ENCODE measurements at places on chromosomes 1 and 21.

GRCh38 chr1:64234714-64235113, 31.3 kb downstream of the UBE2U start:
- DNase-seq, result no peak

- DNase-seq, result no peak
Measured at GRCh38 chr1:156803086-156803851, 13.4 kb downstream of the SH2D2A start.

DNA sequence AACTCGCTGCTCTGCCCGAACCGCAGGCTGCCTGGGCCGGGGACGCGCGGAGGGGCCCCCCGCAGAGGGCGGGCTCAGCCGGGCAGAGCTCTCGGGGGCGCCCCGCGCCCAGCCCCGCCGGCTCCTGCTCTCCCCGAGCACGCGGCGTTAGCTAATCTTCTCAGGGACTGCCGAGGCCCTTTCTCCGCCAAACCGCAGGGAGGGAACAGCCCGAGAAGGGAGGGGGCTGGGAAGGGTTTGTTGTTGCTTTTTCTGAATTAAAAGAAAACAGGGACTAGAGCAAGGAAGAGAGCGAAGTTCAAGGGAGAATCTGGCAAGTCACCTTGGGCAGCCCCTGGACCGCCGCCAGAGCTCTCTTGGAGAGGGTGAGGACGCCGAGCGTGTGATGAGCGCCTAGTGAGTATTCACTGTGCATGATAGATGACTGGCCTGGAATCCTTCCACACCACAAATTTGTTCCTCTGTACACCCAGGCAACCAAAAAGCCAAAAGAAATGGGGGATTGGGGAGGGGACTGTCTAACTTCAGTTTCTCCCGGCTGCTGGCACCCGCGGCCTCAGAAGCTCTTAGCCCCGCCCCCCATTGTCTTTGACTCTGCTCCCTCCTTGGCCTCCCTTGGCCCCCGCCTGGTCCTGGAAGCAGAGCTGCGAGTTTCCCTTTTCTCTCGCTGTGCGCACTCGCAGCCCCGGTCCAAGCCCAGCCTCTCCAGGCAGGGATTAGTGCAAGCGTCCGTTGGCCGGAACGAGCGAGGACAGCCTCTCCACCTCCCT, 19.7 kb upstream of the LMX1A start:
- no peak for DNase-seq

- DNase-seq, result no peak
Measured at GRCh38 chr1:40884055-40884795, 22.1 kb upstream of the CITED4 start.

- peak; percentile 67 for DNase-seq
Measured at GRCh38 chr1:151945725-151946722, 36.7 kb upstream of the THEM4 start.

- no peak for DNase-seq
Measured at GRCh38 chr1:71921204-71921603, 361.1 kb downstream of the NEGR1 start.

DNA sequence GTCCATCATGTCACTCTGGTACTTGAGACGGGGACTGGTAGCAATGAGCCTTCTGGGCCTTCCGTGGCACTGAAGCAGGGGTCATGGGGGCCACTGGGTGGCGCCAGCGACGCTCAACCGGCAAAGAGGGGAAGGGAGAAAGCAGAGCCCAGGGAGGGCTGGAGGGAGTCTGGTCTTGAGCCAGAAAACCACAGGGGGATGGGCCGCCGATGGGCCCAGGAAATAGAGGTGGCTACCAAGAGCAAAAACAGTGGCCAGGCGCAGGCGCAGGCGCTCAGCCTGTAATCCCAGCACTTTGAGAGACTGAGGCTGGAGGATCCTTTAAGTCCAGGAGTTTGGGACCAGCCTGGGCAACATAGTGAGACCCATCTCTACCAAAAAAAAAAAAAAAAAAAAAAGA, 21.8 kb downstream of the EXOC8 start:
- no peak for DNase-seq

- DNase-seq, result no peak
Measured at GRCh38 chr1:44418022-44418673, 13.1 kb downstream of the RNF220 start.

- DNase-seq, result no peak
Measured at GRCh38 chr21:14913638-14914037, 151.2 kb downstream of the NRIP1 start.

GRCh38 chr1:19689085-19689757, 24.5 kb downstream of the HTR6 start:
- no peak for DNase-seq

DNA sequence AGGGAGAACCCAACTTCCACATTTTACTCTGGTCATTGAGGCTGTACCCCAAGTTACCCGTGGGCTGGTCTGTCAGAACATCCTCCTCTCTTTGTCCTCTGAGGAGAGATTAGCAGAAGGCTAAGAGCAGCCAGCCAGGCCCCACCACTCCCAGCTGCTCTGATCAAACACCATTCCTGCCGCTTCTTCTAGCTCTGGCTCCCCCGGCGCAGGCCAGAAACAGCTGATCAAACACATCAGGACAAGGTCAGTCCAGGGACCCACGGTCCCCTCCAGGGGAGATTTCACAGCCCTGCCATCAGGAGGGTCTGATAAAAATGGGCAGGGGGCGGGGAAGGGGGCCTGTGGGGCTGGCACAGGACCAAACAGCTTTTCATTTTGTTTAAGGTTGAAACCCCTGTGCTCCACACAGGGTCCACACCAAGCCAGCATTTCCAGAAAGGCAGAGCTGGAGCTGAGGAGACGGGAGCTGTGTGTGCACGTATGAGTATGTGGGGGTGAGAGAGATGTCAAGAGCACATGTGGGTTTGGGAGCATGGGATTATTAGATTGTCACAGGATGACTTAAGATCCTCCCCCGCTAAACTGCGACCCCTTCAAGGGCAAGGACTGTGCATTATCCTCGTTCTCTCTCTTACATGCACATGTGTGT, 29.9 kb upstream of the EPHA8 start:
- DNase-seq, result no peak

- DNase-seq, result no peak
Measured at GRCh38 chr1:66733348-66734017, 18.8 kb upstream of the DYNLT5 start.

DNA sequence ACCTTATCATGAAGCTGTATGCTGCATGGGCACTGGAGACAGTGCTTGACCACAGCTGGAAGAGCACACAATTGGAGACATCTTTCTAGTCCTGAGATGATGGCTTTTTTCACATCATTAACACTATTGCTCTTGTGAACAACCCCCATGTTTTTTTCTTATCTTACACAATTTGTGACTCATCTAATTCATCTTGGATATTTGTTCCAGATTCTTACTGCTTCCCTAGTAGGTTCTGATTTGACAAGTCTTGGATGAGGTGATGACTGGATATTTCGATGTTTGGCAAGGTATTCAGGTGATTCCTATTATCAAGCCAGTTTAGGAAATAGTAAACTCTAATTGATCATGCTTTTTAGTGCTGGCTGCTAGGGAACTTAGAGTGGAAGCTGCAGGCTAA, 23.7 kb downstream of the HLX start:
- no peak for DNase-seq
